ENCODE measurements at places on chromosomes 4 and X.
A peak's percentile ranks its signal among the peaks of the same experiment; 100 is the strongest.

DNA sequence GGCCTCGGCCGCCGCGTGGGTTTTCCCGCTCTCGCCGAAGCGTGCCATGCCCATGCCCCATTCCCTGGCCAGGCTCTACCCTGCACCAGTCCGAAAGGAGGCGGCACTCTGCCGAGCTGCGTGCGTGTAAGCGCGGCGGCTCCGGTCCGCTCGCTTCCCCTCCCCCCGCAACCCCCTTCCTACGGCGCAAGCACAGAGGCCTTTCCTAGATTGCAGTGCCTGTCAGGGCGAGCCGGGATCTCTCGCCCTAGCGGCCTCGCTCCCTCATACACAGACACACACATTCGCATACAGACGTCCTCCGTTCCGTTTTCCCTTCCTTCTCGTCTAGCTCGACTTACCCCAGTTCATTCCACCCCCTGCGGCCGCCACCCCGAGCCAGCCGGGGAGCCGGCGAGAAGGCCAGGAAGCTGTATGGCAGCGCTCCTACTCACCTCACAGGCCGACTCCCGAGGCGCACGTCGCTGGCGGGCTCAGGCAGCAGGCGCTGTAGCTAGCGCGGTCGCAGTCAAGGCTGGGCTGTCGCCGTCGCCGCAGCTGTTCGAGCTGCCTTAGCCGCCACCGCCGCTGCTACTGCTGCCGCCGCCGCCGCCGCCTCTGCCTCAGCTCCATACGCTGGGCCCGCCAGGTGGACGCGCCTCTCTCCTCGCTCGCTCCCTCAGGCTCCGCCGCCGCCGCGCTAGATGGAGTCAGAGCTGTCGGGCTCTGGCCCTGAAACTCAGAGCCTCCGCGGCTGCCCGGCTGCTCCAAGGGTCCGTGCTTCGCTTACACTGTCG, 615 bp downstream of the NEXMIF start:
- no peak for DNase-seq

DNA sequence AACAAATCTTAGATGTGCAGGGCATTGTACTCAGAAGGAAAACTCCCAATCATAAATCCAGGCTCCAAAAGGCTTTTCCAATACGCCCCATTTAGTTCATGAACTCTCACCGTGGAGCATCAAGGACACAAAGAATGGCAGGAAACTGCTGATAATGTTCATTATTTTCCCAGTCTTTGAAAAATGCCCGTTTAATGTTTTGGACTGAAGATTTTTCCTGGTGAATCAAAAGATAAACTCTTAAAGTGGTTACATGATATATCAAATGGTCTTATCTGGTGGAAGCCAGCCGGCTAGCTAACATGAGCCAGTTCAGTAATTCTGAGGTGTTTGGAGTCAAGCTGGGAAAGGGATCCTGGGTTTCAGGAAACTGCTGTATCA, 62.1 kb upstream of the AP1S2 start:
- no peak for DNase-seq

DNA sequence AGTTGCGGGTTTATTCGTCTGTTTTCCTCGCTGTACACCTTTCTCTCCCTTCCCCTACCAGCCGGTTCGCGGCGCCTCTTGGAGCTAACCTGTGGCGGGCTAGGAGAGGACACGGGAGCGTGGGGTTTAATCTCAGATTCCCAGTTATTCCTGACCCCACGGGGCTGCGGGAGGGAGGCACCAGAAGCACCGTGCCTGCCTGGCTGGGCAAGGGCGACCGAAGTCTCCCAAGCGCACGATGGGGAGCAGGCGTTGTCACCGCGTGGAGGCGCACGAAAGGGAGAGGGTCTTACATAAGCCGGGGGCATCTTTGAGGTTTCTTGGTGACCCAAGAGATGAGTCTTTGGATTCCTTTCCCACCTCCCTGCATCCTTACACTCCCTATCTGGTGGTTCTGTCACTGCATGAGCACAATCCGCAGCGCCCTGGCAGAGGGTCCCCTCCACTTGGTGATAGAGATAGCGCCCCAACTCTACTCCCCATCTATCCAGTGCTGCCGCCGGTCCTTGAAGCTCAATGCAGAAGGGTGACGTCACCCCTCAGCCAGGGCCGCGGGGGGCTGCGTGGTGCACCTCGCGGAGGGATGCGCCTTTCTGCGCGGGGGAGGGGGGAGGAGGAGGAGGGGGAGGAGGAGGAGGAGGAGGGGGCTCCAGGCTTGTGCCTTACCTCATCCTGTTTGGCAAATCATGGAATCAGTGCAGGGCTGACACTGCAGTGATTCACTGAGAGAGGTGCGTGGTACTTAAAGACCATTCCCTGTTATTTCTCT, 793 bp downstream of the TSPAN7 start:
- DNase-seq = no peak

- DNase-seq = peak; percentile 20
These were observed 65.1 kb downstream of the LHFPL1 start for GRCh38 chrX:112614640-112615039.

GRCh38 chr4:40211224-40212185, 14.7 kb downstream of the RHOH start:
- peak; percentile 8 for DNase-seq

DNA sequence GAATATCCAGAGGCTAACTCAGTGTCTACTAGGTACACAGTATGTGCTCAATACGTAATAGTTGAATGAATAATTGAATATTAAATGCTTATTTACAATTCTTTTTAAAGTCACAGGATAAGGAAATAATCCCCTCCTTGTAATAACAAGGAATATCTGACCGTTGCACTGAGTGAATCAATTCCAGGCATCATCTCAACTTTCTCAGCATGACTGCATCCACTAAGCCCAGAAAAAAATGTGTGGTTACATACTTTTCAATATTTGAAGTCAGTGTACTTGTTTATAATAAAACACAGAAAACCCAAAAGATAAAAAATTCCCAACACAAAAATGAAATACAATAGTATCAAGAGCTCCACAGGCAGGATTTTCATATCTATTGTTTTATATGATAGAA, 105.4 kb downstream of the TMEM144 start:
- DNase-seq = peak; percentile 84

DNA sequence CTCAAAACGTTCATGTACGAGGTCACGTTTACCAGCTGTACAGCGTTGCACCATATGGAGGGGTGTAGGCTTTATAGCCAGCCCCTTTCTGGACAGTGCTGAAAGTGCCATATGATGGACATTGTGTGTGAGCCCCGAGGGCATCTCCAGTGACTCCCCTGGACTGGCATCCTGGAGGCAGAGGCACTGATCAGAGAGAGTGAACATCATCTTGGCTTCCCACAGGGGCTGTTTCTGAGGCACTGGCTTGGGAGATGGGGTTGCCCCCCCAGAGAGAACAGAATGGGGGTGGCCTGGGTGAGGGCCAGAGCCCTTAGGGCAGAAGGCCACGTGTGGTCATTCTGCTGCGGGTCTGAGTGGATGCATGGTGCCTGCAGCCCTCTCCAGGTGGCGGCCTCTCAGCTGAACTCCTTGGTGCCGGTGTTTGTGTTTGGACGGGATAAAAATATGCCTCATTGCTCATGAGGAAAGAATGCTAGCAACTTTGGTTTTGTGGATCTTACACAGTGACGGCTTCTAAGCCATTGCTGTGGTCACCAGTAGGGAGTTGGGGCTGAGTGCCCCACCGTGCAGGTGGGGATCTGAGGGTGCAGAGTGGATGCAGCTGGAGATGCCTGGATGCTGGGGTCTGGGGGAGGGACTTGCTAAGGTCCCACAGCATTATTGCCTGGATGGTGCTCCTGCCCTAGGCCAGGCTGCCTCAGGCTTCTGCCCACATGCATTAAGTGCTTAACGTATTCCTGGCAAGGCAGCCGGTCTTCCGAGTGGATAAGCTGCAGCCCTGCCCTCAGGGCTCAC, 3.4 kb downstream of the WFS1 start:
- DNase-seq = peak; percentile 45

GRCh38 chr4:6586715-6587325, 11.8 kb downstream of the MAN2B2 start:
- DNase-seq = no peak

DNA sequence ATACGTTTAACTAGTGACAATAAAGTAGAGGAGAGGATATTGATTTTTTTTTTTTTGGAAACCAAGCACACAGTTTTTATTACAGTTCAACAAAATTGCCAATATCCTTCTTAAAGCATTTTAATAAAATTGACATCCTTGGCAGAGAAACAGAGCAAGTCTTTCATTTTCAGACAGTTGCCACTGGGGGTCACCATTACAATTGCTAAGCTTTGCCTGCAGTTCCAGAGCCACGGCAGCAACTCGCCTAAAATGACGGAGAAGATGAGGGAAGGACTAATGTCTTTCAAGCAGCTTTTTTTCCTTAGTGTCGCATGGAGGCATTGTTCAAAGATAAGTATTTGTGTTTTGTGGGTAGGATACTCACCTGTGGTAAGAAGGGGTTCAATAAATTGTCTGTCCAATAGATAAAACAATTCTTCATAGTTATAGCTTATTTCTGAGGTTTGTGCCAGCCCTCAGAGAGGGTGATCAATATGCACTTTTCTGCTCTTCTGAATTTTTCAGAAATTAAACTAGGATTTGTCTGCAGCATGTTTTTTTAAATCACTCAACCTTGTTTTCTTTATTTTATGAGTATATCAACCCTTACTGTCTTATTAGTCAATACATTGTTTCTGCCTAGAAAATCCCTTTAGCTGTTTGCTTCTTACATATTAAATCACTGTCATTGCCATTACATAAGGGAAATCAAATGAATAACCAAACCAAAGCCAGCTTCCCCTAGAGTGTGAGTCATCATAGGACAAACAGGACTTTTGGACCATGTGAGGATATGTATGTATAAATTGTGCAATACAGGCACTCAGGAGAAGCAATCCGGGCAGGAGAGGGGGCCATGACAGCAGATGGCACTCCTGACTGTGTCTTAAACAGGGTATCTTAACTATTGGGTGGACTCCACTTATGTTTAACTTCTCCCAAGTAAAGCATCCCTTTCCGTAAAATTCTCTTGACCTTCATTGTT, 508.1 kb upstream of the ARX start:
- peak; percentile 1 for DNase-seq

GRCh38 chr4:47104986-47105385, 73.6 kb downstream of the GABRB1 start:
- no peak for DNase-seq

- no peak for DNase-seq
These were observed 9.1 kb downstream of the OCRL start for GRCh38 chrX:129549124-129549523.

- peak; percentile 35 for DNase-seq
These were observed 196.5 kb downstream of the ARHGAP10 start for GRCh38 chr4:147928400-147928799.

DNA sequence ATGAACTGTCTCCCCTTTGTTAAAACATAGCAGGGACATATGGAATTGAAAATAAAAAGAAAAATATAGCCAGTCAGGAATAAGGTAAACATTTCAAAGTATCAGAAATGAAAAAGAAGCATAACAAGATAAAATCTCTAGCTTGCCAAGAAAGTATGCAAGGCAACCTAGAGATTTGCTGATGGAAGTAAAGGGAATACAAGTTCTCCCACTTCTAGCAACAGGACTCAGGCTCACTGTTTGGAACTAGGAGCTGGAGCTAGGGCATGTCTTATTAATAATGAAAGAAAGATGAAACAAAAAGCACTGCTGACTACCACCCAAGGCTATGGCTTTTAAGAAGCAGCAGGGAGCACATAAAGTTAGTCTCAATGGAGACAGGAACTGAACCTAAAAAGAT, 18.2 kb downstream of the ANKRD50 start:
- DNase-seq = no peak

DNA sequence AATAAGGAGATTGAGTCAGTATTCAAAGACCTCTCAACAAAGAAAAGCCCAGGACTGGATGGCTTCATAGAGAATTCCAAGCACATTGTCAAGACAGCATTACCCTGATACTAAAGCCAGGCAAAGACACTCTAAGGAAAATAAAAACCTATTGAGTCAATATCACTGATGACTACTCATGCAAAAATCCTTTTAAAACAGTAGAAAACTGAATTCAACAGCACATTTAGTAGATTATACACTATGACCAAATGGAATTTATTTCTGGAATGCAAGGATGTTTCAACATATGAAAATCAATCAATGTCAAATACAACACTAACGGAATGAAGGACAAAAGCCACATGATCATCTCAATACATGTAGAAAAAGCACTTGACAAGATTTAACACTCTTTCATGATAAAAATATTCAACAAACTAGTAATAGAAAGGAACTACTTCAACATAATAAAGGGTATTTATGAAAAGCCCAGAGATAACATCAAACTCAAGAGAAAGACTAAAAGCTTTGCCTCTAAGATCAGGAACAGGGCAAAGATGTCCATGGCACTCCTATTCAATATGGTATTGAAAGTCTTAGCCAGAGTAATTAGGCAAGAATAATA, 633.3 kb downstream of the ANKRD50 start:
- DNase-seq = no peak

GRCh38 chr4:28772066-28772465, 1911.4 kb downstream of the STIM2 start:
- peak; percentile 6 for DNase-seq

GRCh38 chr4:140233791-140234696, 80.1 kb upstream of the MAML3 start:
- DNase-seq = peak; percentile 36

DNA sequence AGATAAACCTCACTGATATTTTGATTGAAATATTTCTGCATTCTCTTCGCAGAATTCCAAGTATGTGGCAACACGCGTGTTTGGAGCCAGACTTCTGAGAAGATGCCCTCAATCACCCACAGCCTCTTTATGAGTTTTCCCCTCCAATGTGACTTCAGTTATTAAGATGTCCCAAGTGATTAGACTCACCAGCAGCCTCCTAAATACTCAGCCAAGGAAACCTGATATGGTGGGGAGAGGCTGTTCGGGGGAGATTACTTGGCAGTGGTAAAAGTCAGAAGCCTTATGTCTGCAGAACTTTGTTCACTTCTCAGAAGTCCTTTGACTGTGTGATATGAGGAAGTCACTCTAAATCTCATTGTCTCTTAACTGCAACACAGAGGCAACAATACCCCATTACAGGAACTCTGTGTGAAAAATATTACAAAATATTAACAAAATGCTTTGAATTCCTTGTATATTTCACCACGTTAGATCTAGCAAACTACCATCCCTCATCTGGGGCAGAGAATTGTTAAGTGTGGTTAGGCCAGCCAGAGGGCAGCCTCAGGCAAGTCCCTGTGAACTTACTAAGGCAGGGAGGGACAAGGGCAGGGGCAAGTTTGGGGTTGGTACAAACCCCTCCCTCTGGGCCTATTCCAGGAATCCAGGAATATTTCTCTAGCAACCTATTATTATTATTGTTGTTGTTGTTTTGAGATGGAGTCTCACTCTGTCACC, 151.4 kb upstream of the USP9X start:
- DNase-seq = peak; percentile 78

All from fibroblast of gingiva (primary cell).